ENCODE measurements at places on chromosomes 4 and X. TPM values are rescaled to one million over a fixed set of nuclear protein-coding genes. Genes with fewer than 3 reads are reported as not detected.

Gene MSANTD1
- 0.44 TPM for total RNA-seq

Gene RGN
- 5.2 TPM for total RNA-seq

Gene SORCS2
- 0.29 TPM for total RNA-seq

Gene LIN54
- total RNA-seq = 20.2 TPM

Gene CPEB2
- 19.8 TPM for total RNA-seq

Gene ADGRA3
- total RNA-seq = 20.7 TPM

Gene AADAT
- 3.9 TPM for total RNA-seq

Gene TIMM8A
- 3.9 TPM for total RNA-seq

Gene POU3F4
- total RNA-seq = not detected

Gene GAGE2A
- not detected for total RNA-seq

Gene GLRA3
- total RNA-seq = not detected

Gene PRDM5
- 21.8 TPM for total RNA-seq

Gene ADH1C
- 5.5 TPM for total RNA-seq

Gene L1CAM
- 1.2 TPM for total RNA-seq

Gene RPA4
- total RNA-seq = 0.66 TPM

Gene CT45A10
- total RNA-seq = not detected

Gene GATA1
- not detected for total RNA-seq

Gene FAM184B
- total RNA-seq = not detected

Gene HPGDS
- not detected for total RNA-seq

Gene EGF
- total RNA-seq = 1.0 TPM

Gene SMARCA1
- 78.2 TPM for total RNA-seq

Gene RBM3
- total RNA-seq = 286 TPM

Gene SPATA4
- total RNA-seq = 0.15 TPM

Gene NLGN3
- total RNA-seq = 2.3 TPM

Gene GPR82
- not detected for total RNA-seq

Gene HTT
- total RNA-seq = 44.8 TPM

Gene HSFX3
- total RNA-seq = not detected

Gene LRRC66
- 0.83 TPM for total RNA-seq

Gene CYBB
- total RNA-seq = under 0.01 TPM

Gene SYNPO2
- 2.0 TPM for total RNA-seq

Gene ACOT9
- total RNA-seq = 54.9 TPM

Gene CLNK
- total RNA-seq = not detected

Gene TKTL1
- not detected for total RNA-seq

Gene CPE
- total RNA-seq = 30.8 TPM

Gene TSPAN5
- 109 TPM for total RNA-seq

Gene HTR2C
- total RNA-seq = not detected

Gene ART3
- not detected for total RNA-seq

Gene CASP3
- total RNA-seq = 23.1 TPM

Gene PAGE5
- total RNA-seq = not detected

Gene GPC4
- total RNA-seq = 0.33 TPM

Gene MUC7
- total RNA-seq = not detected

Gene VCX
- not detected for total RNA-seq

Data from smooth muscle cell of trachea (primary cell).